M059J (cell line): ENCODE measurements at places on chromosomes 6 and 20. TPM values are rescaled to one million over a fixed set of nuclear protein-coding genes. Genes with fewer than 3 reads are reported as not detected.

- DNase-seq = peak; percentile 75
Measured at GRCh38 chr20:48904566-48905296, 16.8 kb upstream of the ARFGEF2 start.

RNF217 gene
- total RNA-seq = 10.6 and 12.0 TPM in 2 replicates

GRCh38 chr6:121759370-121759769 is 323.9 kb downstream of the GJA1 start:
- DNase-seq = no peak

GRCh38 chr6:135053406-135053805 is 1.2 kb downstream of the HBS1L start:
- no peak for DNase-seq

- DNase-seq = peak; percentile 88
Measured at GRCh38 chr20:11432407-11432806, 485.3 kb upstream of the BTBD3 start.
